ENCODE measurements at places on chromosomes 2 and 18. TPM values are rescaled to one million over a fixed set of nuclear protein-coding genes. Genes with fewer than 3 reads are reported as not detected.

The IL1F10 gene
- not detected for total RNA-seq

- no peak overlapping the region for H3K27ac ChIP-seq
- no peaks in the 10 kb centered on the region for H3K36me3 ChIP-seq
- DNase-seq: peak; percentile 12
- no peaks in the 10 kb centered on the region for H3K27me3 ChIP-seq
Observed at GRCh38 chr2:71925268-71926088, 222.2 kb downstream of the CYP26B1 start.

The CXCR1 gene
- not detected for total RNA-seq

The UGT1A8 gene
- total RNA-seq: not detected

The COL3A1 gene
- 23.7 TPM for total RNA-seq

DNA sequence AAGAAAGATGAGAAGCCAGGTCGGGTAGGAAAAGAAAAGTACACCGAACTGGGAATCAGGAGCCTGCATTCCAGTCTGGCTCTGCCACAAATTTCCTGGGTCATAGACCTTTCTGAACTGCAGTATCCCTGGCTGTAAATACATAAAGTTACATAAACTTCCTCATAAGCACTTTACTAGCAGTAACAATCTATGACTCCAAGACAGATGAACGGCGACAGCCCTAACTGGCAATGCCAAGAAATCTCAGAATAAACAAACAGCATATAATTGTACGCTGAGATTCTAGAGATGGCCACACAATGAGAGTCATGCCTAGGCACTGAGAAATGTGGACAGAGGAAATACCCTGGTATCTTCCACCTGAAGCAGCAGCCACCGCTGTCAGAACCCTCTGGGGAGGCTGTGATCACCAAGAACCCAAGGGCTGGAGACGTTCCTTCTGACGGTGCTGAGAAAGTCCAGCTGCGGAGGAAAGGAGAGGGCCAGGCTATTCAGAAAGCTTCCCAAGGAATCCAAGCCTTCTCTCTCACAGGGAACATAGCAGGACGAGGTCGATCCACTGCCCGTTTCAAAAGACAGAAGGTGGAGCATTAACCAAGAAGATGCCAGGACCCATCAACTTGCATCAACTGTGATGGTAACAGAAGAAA, 89.3 kb upstream of the SLC66A3 start:
- peaks cover 26% of the 10 kb centered on the region for H3K27me3 ChIP-seq
- no peak overlapping the region for H3K4me3 ChIP-seq
- H3K36me3 ChIP-seq: no peaks in the 10 kb centered on the region
- DNase-seq: no peak
- H3K4me1 ChIP-seq: no peaks in the 10 kb centered on the region

GRCh38 chr18:72799106-72799505, 68.7 kb downstream of the NETO1 start:
- no peaks in the 10 kb centered on the region for H3K4me1 ChIP-seq
- H3K4me3 ChIP-seq: no peak overlapping the region
- no peaks in the 10 kb centered on the region for H3K27me3 ChIP-seq
- no peaks in the 10 kb centered on the region for H3K36me3 ChIP-seq
- H3K27ac ChIP-seq: no peak overlapping the region

The MALT1 gene
- total RNA-seq: 23.0 TPM

The FRZB gene
- 3.6 TPM for total RNA-seq

- H3K4me1 ChIP-seq: peaks cover 32% of the 10 kb centered on the region
- DNase-seq: no peak
- no peaks in the 10 kb centered on the region for H3K27me3 ChIP-seq
- H3K4me3 ChIP-seq: no peak overlapping the region
- no peaks in the 10 kb centered on the region for H3K36me3 ChIP-seq
- H3K27ac ChIP-seq: no peak overlapping the region
Observed at GRCh38 chr2:110104025-110104771, 11.4 kb downstream of the MALL start.

DNA sequence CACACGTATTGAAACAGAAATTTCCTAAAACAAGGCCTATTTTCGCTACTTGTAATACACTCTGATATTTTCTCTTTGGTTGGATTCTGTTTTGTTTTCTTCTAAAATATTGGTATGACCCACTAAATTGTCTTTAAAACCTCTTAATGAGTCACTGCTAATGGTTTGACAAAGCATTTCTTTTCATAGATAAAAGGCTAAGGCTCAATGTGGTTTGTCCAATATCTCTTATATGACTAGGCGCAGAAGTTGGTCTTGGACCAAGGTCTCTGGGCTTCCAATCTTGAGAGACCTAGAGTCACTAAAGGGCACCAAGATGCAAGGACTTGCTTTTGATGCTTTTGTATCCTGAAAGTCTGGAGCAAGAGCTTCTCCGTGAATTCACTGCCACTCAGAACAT, 498.2 kb upstream of the TCF4 start:
- no peaks in the 10 kb centered on the region for H3K36me3 ChIP-seq
- no peak overlapping the region for H3K4me3 ChIP-seq
- no peak for DNase-seq
- H3K27ac ChIP-seq: no peak overlapping the region

DNA sequence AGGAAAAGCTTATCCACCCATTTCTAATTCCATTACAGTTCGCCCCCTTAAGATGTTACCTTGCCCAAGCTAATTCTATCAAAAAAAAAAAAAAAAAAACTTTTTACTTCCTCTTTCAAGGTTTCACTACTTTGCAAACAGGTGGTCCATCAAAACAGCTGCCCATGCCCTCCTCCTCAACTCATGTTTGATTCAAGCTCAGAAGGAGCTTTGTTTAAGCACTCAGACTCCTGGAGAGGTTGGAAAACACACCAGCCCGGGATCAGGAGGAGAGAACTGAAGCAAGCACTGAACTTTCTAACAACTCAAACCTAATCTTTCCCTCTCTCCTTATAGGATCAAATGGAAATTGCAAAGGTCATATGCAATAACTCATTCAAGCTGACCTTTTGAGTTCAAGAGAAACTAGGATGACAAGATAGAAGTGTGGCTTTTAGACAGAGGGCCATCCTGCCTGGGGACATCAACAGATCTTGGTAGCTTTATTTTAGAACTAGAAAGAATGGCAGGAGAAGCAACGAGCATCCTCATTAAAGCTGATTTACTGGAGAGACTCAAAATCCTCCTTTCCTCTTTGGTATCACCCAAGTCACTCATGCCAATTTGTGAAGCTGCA, 28.3 kb upstream of the FZD7 start:
- H3K27me3 ChIP-seq: no peaks in the 10 kb centered on the region
- H3K36me3 ChIP-seq: no peaks in the 10 kb centered on the region
- no peak overlapping the region for H3K27ac ChIP-seq
- no peak overlapping the region for H3K4me3 ChIP-seq

- no peak for DNase-seq
- H3K36me3 ChIP-seq: peaks cover 39% of the 10 kb centered on the region
- no peaks in the 10 kb centered on the region for H3K27me3 ChIP-seq
- peaks cover 25% of the 10 kb centered on the region for H3K4me1 ChIP-seq
Observed at GRCh38 chr2:177235855-177236437, 23.4 kb downstream of the HNRNPA3 start.

GRCh38 chr2:23605236-23605635, 220.3 kb downstream of the KLHL29 start:
- DNase-seq: no peak
- H3K27ac ChIP-seq: no peak overlapping the region
- H3K4me3 ChIP-seq: no peak overlapping the region

DNA sequence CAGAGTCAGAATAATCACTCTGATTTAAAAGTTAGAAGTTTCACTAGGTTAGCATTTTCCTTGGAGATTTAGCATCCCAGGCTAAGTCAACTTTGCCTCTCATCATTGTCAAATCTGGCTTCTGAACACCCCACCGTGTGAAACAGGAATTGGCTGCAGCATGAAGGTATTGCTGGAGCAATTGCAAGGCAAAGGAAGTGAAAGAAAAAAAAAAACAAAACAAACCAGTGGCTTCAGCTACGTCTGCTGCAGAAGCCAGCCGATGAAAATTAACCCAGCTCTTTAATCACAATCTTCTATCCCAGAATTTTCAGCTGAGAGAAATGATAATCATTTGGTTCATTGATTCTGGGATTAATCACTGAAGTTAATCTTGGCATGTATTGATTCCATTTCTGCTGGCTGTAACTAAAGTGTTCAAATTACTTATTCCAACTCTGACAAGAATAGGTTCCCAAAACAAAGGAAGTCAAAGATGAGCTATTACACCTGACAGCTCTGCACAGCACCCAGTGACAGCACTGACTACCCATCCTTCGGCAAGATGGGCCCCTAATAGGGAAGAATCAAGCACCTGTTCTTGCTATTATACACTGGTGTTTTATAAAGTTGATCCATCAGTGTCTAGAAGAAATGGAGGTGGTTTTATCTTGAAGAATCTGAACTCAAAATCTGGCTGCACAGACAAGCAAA, 42.7 kb upstream of the REG3G start:
- H3K4me1 ChIP-seq: peaks cover 29% of the 10 kb centered on the region
- no peaks in the 10 kb centered on the region for H3K36me3 ChIP-seq
- no peak overlapping the region for H3K27ac ChIP-seq
- H3K27me3 ChIP-seq: no peaks in the 10 kb centered on the region
- H3K4me3 ChIP-seq: no peak overlapping the region
- no peak for DNase-seq

- no peak for DNase-seq
- no peak overlapping the region for H3K4me3 ChIP-seq
- no peak overlapping the region for H3K27ac ChIP-seq
- no peaks in the 10 kb centered on the region for H3K4me1 ChIP-seq
- no peaks in the 10 kb centered on the region for H3K36me3 ChIP-seq
- H3K27me3 ChIP-seq: no peaks in the 10 kb centered on the region
Observed at GRCh38 chr2:70678576-70679143, 89.3 kb downstream of the ADD2 start.

The TUBA4B gene
- not detected for total RNA-seq

GRCh38 chr2:239009589-239009961, 161.7 kb downstream of the TWIST2 start:
- no peak overlapping the region for H3K27ac ChIP-seq
- no peaks in the 10 kb centered on the region for H3K4me1 ChIP-seq
- no peaks in the 10 kb centered on the region for H3K36me3 ChIP-seq
- H3K27me3 ChIP-seq: peaks cover 42% of the 10 kb centered on the region

The GALNT5 gene
- not detected for total RNA-seq

The LYPD6B gene
- not detected for total RNA-seq

The CCDC74B gene
- 3.8 TPM for total RNA-seq

The CMPK2 gene
- total RNA-seq: 4.6 TPM

DNA sequence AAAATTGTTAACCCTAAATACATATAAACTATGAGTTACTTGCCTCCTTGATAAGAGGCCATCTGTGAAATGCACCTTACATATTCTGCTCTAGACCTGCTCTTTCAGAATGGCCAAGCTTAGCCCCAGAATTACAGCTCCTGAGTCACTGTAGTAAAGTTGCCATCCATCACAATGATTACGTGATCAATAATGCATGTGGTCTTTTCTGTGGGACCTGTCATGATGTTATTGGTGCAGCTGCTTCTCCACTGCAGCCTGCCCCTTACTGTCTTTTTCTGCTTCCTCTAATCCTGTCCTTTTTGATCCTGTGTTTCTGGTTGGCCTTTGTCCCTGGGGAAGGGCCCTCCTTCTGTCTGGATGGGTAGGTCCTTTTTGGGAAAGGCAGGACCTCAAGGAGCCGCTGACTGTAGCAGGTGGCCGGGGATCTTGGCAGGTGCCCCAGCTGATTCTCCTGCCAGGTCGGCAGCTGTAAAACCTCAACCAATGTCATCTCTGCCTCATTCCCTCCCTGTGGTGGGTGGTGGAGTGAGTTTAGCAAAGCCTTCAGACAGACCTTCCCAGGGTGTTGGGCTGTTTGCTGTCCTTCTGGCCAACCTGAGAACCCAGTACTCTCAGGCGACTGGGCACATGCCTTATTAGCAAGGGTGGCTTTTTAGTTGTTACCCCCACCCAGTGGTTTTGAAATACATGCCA, 126.2 kb upstream of the EML6 start:
- peaks cover 7% of the 10 kb centered on the region for H3K36me3 ChIP-seq
- H3K4me1 ChIP-seq: peaks cover 23% of the 10 kb centered on the region
- H3K27me3 ChIP-seq: no peaks in the 10 kb centered on the region
- DNase-seq: no peak
- no peak overlapping the region for H3K4me3 ChIP-seq

The RGPD4 gene
- total RNA-seq: not detected

The MRPS5 gene
- total RNA-seq: 99.7 TPM

DNA sequence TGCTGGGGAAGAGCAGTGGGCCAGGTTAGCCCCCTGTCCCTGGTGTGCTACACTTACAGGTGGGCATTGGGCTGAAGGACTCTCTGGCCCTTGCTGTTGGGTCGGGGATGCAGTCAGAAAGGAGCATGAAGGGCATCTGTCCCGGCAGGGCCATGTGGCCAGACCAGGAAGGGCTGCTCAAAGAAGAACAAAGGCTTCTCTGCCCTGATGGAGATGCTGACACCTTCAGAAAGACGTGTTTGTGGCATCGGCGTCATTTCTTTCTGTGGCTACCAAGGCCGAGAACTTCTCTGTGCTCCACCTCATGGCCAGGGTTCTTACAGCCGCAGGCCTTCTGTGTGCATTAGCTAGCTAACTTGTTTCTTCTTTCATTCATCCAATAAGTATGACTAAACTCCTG, 239.1 kb downstream of the FAM210A start:
- DNase-seq: no peak
- no peak overlapping the region for H3K27ac ChIP-seq
- no peak overlapping the region for H3K4me3 ChIP-seq
- H3K4me1 ChIP-seq: no peaks in the 10 kb centered on the region
- H3K27me3 ChIP-seq: no peaks in the 10 kb centered on the region

DNA sequence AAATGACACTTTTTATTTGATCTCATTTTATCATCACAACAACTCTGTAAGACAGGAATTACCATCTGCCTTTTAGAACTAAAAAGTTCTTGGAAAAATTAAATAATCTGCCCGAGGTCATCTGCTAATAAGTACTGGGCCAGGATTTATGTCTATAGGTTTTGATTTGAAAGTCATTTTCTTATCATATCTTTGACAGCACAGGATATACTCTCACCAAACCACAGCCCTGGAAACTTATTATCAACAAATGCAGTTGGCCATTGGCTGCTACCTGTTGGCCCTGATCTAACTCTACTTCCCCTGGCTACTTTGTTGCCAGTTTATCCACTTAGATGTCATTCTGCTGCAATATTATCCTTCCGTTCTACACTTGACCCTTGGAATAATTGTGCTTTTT, 354.6 kb downstream of the RAD51AP2 start:
- no peak for DNase-seq
- H3K36me3 ChIP-seq: no peaks in the 10 kb centered on the region
- H3K27me3 ChIP-seq: no peaks in the 10 kb centered on the region
- no peaks in the 10 kb centered on the region for H3K4me1 ChIP-seq
- no peak overlapping the region for H3K27ac ChIP-seq

The NDC80 gene
- total RNA-seq: 72.6 TPM

- no peaks in the 10 kb centered on the region for H3K4me1 ChIP-seq
- no peak overlapping the region for H3K27ac ChIP-seq
- no peaks in the 10 kb centered on the region for H3K36me3 ChIP-seq
- DNase-seq: no peak
- no peak overlapping the region for H3K4me3 ChIP-seq
Observed at GRCh38 chr2:41267929-41268659, 779.7 kb upstream of the PKDCC start.

The DNAJC5G gene
- 2.4 TPM for total RNA-seq
